ENCODE measurements at places on chromosomes 12 and 14. TPM values are rescaled to one million over a fixed set of nuclear protein-coding genes. Genes with fewer than 3 reads are reported as not detected.

Gene ADAMTS20
- 0.33 TPM for total RNA-seq

- DNase-seq = no peak
Measured at GRCh38 chr14:40402957-40403356, 970.7 kb upstream of the FBXO33 start.

GRCh38 chr14:69475194-69475818 lies 9.2 kb upstream of the PLEKHD1 start:
- DNase-seq = peak; percentile 29

Gene EPYC
- not detected for total RNA-seq

Gene JDP2
- 15.2 TPM for total RNA-seq

DNA sequence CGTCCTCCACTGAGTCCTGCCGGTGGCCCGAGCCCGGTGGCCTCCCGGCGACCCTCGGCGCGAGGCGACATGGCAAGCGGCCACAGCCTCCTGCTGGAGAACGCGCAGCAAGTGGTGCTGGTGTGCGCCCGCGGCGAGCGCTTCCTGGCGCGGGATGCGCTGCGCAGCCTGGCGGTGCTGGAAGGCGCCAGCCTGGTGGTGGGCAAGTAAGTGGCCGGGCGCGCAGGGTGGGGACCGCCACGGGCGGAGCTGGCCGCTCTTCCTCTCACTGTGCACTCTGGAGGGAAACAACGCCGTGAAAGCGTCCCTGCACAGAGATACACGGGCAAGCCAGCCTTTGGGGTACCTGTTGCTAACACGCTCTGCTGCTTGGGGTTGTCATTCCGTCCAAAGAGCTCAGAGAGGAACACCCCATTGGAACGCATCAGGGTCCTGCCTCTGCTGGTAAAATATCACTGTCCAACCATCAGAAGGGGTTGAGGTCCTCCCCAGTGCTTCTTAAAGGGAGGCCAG lies at the start of gene AMDHD1:
Gene AMDHD1, plus strand, starts transcription at position 2 of the 513 bp plus-strand sequence. Its CDS starts 68 bp downstream, at position 70.
- DNase-seq = peak; percentile 55

DNA sequence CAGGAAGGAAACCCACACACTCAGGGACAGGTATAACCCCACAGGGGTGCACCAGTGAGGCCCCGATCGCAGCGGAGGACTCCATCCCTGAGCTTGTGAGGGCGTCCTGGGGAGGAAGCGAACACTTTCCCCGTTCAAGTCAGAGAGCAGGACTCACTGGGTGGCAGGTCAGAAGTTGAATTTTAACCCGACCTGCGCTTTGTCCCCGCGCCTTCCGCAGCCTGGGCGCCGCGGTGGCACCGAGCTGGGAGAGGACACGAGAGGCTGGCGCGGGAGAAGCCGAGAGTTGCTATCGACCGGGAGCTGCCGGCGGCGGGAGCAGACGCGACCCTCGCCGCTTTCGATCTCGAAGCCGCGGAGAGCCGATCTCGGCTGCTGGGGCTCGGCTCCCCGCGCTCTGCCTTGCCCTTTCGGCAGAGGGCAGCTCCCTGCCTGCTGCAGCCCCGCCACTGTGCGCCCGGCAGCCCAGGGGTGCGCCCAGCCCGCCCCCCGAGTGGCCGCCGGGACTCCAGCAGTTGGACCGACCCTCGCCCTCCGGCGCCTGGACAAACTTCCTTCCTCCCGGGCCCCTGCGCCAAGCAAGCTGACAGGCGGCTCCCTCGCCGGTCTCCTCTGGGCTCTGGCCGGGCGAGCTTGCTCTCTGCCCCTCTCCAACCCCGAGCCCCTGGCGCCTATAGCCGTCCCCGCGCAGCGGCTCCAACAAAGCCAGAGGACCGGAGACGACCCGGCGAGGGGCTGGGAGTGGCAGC lies 918 bp downstream of the LIN7A start:
- peak; percentile 51 for DNase-seq

DNA sequence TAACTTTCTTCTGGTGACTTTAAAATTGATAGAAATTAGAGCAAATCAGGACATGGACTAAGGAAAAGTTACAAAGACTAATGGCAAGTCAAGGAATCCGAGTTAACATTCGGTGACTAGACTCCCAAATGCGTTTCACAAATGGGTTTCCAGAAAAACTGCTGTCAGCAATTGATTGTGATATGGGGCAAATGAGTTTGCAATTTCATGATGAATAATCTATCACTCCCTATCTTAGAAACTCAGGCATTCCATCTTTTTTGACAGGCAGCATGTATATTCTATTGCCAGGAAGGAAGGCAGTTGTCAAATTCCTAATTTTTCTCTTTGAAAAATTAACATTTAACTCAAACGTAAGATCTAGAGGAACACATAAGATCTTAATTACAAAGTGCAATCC lies 40.5 kb upstream of the PLXNC1 start:
- no peak for DNase-seq
